ENCODE measurements at places on chromosomes 3 and 15. TPM values are rescaled to one million over a fixed set of nuclear protein-coding genes. Genes with fewer than 3 reads are reported as not detected.
A peak's percentile ranks its signal among the peaks of the same experiment; 100 is the strongest.

Gene FBXL22
- total RNA-seq: 41.5 TPM

DNA sequence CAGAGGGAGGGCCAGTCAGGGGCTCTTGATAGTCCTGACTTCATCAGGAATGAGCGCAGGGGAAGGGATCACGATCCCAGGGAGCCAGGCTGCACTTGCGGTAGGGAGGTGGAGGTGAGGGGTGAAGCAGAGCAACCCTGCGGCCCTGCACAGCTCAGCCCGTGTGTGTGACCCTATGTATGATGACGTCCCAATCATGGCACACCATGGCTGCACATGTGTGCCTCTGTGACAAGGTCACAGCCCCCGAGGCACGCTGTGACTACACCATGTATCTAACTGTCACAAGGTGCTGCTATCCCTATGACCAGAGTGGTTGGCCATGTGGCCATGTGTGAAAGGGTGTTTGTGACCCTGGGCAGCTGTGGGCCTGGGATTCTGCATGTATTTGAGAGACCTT, 13.3 kb upstream of the ALAS1 start:
- DNase-seq: no peak
- no peaks in the 10 kb centered on the region for H3K27me3 ChIP-seq
- no peaks in the 10 kb centered on the region for H3K36me3 ChIP-seq
- H3K4me1 ChIP-seq: peaks cover 37% of the 10 kb centered on the region
- no peak overlapping the region for H3K4me3 ChIP-seq

Gene NOX5
- total RNA-seq: not detected

- no peak for DNase-seq
- no peaks in the 10 kb centered on the region for H3K36me3 ChIP-seq
- H3K4me3 ChIP-seq: no peak overlapping the region
- H3K27ac ChIP-seq: no peak overlapping the region
- H3K27me3 ChIP-seq: no peaks in the 10 kb centered on the region
- peaks cover 11% of the 10 kb centered on the region for H3K4me1 ChIP-seq
These were observed 216.8 kb downstream of the RPLP1 start for GRCh38 chr15:69669446-69669845.

DNA sequence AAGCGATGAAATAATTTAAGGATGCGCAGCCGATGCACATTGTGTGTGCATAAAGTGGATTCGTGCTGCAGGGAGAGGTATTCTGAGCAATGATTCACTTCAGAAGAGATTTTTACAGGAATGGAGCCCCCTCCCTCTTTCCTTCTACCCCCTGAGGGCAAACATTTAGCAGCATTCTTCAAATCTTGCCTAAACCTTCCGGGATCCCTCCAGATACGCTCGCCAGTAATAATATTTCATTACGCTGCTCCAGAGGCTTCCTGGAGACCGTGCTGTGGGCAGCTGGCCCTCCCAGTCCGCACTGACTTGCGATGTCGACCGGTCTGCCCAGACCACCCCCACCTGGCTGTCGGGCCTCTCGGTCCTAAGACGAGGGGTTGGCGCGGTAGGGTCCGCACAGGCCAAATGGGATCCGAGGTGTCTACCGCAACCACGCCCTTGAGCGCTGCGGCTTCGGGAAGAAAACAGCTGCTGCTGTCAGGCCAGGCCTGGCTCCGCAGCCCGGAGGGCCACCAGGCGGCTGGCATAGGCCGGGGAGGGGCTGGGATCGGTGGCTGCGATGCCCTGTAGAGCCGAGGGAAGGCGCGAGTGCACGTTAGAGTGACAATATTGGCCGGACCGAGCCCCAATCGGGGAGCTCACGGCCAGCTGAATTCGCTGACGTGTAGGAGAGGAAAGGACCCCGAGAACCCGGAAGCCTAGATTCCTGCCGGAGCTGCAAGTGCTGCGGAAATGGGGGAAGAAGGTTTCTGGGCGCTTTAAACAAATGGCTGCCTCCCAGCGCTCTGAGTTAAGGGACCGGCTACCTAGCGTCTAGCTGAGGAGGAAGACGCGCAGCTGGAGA, 14.3 kb downstream of the ZIC4 start:
- H3K4me1 ChIP-seq: peaks cover 9% of the 10 kb centered on the region
- H3K27ac ChIP-seq: no peak overlapping the region
- H3K4me3 ChIP-seq: peak overlapping the region; percentile 6
- H3K27me3 ChIP-seq: peaks cover 100% of the 10 kb centered on the region
- H3K36me3 ChIP-seq: no peaks in the 10 kb centered on the region
- no peak for DNase-seq

Gene PPP2R3A
- 46.8 TPM for total RNA-seq

- no peaks in the 10 kb centered on the region for H3K36me3 ChIP-seq
- no peak overlapping the region for H3K27ac ChIP-seq
- no peaks in the 10 kb centered on the region for H3K27me3 ChIP-seq
- no peak overlapping the region for H3K4me3 ChIP-seq
- DNase-seq: no peak
These were observed 688.7 kb downstream of the TUSC7 start for GRCh38 chr3:117398141-117398899.

Gene RARB
- total RNA-seq: 11.3 TPM

- no peak overlapping the region for H3K27ac ChIP-seq
- no peaks in the 10 kb centered on the region for H3K27me3 ChIP-seq
- DNase-seq: no peak
- H3K36me3 ChIP-seq: peaks cover 61% of the 10 kb centered on the region
- no peaks in the 10 kb centered on the region for H3K4me1 ChIP-seq
These were observed 63.5 kb downstream of the SLC49A4 start for GRCh38 chr3:122858373-122858772.

Gene EIF1B
- total RNA-seq: 79.3 TPM

GRCh38 chr15:38231436-38231835, 21.2 kb upstream of the SPRED1 start:
- no peak overlapping the region for H3K4me3 ChIP-seq
- H3K4me1 ChIP-seq: no peaks in the 10 kb centered on the region
- no peak overlapping the region for H3K27ac ChIP-seq
- H3K27me3 ChIP-seq: no peaks in the 10 kb centered on the region

Gene TMIE
- 0.50 TPM for total RNA-seq

Gene POLQ
- total RNA-seq: 0.36 TPM

Gene ENTPD3
- 0.83 TPM for total RNA-seq

DNA sequence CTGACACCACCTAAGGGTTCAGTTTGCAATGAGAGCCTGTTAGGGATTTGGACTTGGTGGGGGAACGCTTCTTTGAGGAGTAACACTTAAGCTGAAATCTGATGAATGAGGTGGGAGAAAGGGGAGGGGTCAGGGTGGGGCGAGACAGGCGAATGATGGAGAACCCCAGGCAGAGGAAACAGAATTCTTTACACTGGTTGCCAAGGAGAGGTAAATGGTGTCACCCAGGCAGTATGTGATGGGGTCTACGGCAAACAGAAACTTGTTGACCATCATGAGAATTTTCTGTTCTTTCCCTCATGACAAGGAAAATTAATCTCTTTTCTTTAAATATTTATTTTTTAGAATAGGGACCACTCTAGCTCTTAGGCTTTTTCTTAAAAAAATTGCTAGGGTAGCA, 157.2 kb upstream of the MITF start:
- H3K4me3 ChIP-seq: no peak overlapping the region
- no peak overlapping the region for H3K27ac ChIP-seq
- H3K4me1 ChIP-seq: peaks cover 12% of the 10 kb centered on the region
- H3K36me3 ChIP-seq: no peaks in the 10 kb centered on the region
- DNase-seq: no peak

Gene RPL4
- 1,600 TPM for total RNA-seq

DNA sequence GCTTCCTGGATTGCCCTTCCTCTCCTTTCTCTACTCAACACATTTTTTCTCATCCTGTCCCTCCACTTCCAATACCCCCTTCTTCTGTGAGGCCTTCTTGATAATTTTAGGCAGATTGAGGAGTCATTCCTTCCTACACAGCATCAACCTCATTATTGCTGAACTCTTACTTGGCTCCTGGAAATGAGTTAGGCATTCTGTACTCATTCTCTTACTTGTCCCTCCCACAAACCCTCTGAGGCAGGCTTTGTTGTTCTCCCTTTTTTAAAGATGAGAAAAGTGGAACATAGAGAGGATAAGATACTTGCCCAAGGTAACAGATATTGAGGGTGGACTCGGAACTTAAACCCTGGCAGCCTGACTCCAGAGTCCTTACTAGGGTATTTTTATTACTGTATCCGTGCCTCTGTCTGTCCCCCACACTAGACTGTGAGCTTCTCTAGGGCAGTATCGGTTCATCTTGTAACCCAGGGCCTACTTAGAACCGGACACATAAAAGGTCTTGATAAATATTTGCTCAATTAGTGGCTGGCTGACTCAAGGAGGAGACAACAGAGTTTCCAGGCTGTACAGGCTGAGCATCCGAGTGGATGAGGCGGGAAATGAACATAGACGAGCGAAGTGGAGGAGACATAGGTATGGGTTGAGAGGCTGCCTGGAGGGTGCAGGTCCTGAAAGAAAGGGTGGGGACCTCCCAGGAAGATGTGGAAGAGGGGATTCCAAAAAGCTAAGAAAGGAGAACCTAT, 148.7 kb upstream of the ATP2B2 start:
- H3K36me3 ChIP-seq: no peaks in the 10 kb centered on the region
- H3K4me1 ChIP-seq: no peaks in the 10 kb centered on the region
- H3K4me3 ChIP-seq: no peak overlapping the region
- no peaks in the 10 kb centered on the region for H3K27me3 ChIP-seq
- no peak for DNase-seq

Gene ROBO2
- total RNA-seq: 0.04 TPM

DNA sequence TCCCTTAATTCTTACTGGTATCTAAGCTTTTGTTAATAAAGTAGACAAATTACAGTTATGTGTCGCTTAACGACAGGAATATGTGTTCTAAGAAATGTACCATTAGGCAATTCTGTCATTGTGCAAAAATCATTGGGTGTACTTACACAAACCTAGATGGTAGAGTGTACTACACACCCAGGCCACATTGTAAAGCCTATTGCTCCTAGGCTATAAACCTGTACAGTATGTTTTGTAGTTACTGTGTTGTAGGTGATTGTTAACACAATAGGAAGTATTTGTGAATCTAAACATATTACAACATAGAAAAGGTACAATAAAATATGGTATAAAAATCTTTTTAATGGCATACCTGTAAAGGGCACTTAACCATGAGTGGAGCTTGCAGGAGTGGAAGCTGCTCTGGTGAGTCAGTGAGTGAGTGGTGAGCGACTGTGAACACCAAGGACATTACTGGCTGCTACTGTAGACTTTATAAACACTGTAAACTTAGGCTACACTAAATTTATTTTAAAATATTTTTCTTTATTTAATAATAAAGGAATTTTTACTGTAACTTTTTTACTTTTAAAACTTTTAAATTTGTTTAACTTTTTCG, 47.4 kb downstream of the FSIP1 start:
- no peak overlapping the region for H3K27ac ChIP-seq
- no peak overlapping the region for H3K4me3 ChIP-seq
- H3K27me3 ChIP-seq: no peaks in the 10 kb centered on the region
- no peaks in the 10 kb centered on the region for H3K36me3 ChIP-seq
- no peak for DNase-seq

Gene AMT
- total RNA-seq: 17.0 TPM

Gene ACKR2
- total RNA-seq: 3.1 TPM

- DNase-seq: no peak
- no peaks in the 10 kb centered on the region for H3K4me1 ChIP-seq
- H3K27me3 ChIP-seq: no peaks in the 10 kb centered on the region
- peak overlapping the region; percentile 20 for H3K27ac ChIP-seq
- H3K4me3 ChIP-seq: no peak overlapping the region
- peaks cover 85% of the 10 kb centered on the region for H3K36me3 ChIP-seq
These were observed 53.1 kb downstream of the DNASE1L3 start for GRCh38 chr3:58157700-58158099.

- H3K27me3 ChIP-seq: no peaks in the 10 kb centered on the region
- no peak for DNase-seq
- no peaks in the 10 kb centered on the region for H3K36me3 ChIP-seq
- no peak overlapping the region for H3K27ac ChIP-seq
- no peaks in the 10 kb centered on the region for H3K4me1 ChIP-seq
- no peak overlapping the region for H3K4me3 ChIP-seq
These were observed 181.4 kb downstream of the GAP43 start for GRCh38 chr3:115804713-115805119.

DNA sequence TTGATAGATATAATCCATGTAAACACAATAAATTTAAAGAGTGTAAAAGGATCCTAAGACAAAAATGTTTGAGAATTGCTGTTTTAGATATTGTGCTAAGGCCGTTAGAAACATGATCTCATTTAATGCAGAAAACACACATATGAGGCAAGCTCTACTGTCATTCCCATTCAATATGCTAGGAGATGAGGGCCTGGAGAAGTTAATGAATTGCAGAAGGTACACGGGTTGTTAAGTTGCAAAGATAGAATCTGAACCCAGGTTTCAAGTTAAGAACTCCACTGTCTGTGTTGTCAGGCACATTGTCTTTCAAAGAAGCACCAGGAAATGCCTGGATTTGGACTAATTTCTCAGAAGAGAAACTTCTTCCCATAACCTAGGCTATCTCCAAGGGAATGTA, 65.1 kb upstream of the SAMMSON start:
- H3K36me3 ChIP-seq: no peaks in the 10 kb centered on the region
- DNase-seq: no peak

DNA sequence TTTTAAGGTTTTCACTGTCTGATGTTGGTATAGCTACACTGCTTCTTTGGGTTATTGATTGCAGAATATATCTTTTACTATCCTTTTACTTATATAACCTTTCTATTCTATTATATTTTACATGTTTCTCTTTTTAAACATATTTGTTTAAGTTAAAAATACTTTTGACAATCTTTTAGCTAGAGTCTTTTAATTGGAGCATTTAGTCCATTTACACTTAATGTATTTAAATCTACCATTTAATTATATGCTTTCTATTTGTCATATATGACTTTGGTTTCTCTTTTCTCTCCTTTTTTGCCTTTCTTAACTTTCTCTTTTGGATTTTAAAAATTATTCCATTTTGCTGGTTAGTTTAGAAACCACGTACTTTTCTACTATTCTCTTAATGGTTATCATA, 53.7 kb upstream of the PRR23C start:
- H3K27ac ChIP-seq: no peak overlapping the region
- no peaks in the 10 kb centered on the region for H3K4me1 ChIP-seq
- no peak for DNase-seq
- no peaks in the 10 kb centered on the region for H3K36me3 ChIP-seq
- no peak overlapping the region for H3K4me3 ChIP-seq

Gene TUSC7
- not detected for total RNA-seq

GRCh38 chr3:177604181-177604580, 406.9 kb upstream of the TBL1XR1 start:
- H3K27me3 ChIP-seq: no peaks in the 10 kb centered on the region
- H3K4me3 ChIP-seq: no peak overlapping the region
- H3K36me3 ChIP-seq: no peaks in the 10 kb centered on the region

DNA sequence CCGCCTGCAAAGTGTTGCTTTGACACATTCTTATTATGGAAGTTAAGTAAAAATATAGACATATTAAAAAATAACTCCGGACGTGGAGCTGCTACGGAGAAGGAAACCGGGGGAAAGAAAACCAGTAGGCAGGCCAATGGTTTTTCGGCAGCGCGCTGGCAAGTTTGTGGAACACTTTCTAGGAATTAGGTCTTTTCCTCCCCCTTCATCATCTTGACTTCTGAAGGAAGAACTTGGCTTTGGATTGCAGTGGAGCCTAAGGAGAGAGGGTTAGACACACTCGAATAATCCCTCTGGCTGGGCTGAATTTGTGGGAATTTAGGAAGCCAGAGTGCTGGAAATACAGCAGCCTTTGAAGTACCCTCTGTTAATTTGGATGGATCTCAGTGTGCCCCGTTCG, 317 bp downstream of the ROBO2 start:
- no peaks in the 10 kb centered on the region for H3K36me3 ChIP-seq
- no peak overlapping the region for H3K27ac ChIP-seq
- peak; percentile 10 for DNase-seq
- H3K27me3 ChIP-seq: peaks cover 51% of the 10 kb centered on the region
- peak overlapping the region; percentile 40 for H3K4me3 ChIP-seq

Gene ESYT3
- 0.87 TPM for total RNA-seq

All from heart left ventricle (tissue), 16 donors.